ENCODE measurements at places on chromosomes 16 and 17. TPM values are rescaled to one million over a fixed set of nuclear protein-coding genes. Genes with fewer than 3 reads are reported as not detected.

NME2 gene
- 1,280 TPM for total RNA-seq

HOXB4 gene
- total RNA-seq, result 27.9 TPM

NDUFB10 gene
- total RNA-seq, result 287 TPM

GFAP gene
- not detected for total RNA-seq

VAT1L gene
- total RNA-seq, result not detected

RTN4RL1 gene
- 0.80 TPM for total RNA-seq

ARL5C gene
- total RNA-seq, result not detected

OGFOD3 gene
- 53.9 TPM for total RNA-seq

KCTD19 gene
- 0.62 TPM for total RNA-seq

DNA sequence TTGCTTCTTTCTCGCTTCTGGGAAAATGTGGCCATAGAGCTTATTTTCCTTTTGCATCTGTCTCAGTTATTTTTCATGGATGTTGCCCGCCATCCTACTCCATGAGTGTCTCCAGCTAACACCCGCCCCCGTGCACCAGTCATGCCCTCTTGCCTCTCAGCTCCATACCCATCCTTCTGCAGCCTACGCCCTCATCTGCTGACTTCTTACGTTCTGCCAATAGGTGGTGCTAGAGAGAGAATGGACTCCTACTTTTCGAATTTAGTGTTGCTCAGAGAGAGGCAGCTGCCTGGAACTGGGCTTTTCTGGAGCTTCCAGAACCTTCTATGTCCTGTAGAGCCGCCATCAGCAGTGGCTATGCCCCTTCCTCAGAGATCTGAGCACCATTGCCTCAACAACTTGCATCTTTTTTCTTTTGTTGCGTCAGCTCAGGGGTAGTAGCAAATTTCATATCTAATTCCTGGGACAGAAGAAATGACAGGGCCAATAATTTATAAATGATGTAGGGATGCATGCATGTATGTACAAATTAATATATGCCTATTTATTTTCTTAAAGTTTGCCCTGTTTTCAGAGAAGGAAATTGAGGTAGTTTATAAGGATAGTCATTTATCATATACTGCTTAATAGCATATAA lies 119.7 kb upstream of the MYOCD start:
- no peak overlapping the region for H3K4me3 ChIP-seq
- H3K27me3 ChIP-seq, result no peaks in the 10 kb centered on the region
- no peak overlapping the region for H3K27ac ChIP-seq
- H3K4me1 ChIP-seq, result no peaks in the 10 kb centered on the region
- DNase-seq, result peak; percentile 28

DNA sequence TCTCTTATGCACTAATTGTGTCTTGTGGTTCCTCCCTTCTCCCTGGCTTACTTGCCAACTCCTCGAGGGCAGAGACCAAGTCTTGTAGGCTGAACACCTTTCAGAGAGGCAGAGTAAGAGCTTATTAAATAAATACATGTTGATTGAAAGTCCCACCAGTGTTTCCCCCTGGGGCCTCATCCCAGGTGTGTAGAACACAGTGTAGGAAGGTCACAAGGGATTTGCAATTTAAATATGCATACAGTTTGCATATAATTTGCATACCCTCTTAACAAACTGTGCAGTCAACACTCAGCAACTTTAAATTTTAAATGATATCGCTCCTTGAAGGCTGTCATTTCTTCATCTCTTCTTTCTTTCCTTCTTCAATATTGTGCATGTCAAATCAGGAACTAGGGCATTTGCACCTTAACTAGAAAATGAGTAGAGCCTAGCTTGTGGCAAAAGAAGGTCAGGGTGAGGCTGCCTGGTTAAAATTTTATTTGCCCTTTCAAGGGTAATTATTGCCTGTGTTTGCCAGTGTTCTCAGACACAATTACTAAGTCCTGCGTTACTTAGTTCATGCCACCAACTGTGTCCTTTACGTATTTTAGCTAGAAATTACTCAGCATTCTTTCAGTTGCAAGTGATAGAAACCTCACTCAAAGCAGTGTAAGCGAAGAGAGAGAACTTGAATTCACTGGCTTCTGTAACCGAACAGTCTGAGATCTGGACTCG lies 465.7 kb downstream of the HAPSTR1 start:
- H3K4me3 ChIP-seq, result no peak overlapping the region
- peaks cover 4% of the 10 kb centered on the region for H3K27me3 ChIP-seq
- no peaks in the 10 kb centered on the region for H3K36me3 ChIP-seq
- no peak for DNase-seq

GRCh38 chr17:62597920-62598319 lies 29.6 kb upstream of the MRC2 start:
- no peaks in the 10 kb centered on the region for H3K27me3 ChIP-seq
- peaks cover 3% of the 10 kb centered on the region for H3K36me3 ChIP-seq
- no peak for DNase-seq
- no peaks in the 10 kb centered on the region for H3K4me1 ChIP-seq
- H3K27ac ChIP-seq, result no peak overlapping the region

GRCh38 chr16:67111951-67112444 lies 2.3 kb downstream of the PHAF1 start:
- H3K27me3 ChIP-seq, result no peaks in the 10 kb centered on the region
- no peak for DNase-seq
- H3K27ac ChIP-seq, result no peak overlapping the region
- H3K4me1 ChIP-seq, result peaks cover 9% of the 10 kb centered on the region
- H3K4me3 ChIP-seq, result no peak overlapping the region

DNA sequence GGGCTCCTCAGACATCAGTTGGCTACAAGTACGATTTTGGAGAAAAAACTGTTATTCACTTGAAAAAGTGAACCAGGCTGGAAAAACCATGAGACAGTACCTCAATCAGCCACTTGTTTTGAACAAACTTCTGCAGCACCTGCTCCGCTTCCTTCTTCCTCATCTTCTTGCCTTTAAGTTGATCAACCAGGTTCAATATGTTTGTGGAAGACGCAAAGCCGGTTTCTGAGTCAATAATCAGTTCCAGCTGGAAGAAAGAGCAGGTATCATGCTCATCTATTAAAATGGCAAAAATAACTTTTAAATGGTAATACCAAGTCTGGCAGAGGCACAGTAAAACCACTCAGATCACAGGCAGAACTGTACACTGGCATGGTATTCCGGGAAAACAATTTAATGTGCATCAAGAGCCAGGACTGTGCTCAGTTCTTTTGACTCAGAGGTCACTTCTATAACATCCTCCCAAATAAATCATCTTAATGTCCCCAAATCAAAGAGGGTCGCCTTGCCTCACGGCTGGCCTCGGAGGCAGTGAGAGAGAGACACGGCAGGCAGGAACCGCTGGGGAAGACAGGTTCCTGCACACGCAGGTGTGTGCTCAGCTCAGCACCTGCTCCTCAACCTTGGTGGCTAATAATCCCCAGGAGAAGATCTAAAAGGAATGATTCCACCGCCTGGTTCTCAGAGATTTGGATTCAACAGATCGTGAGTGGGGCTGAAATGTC lies 29.7 kb downstream of the KDM8 start:
- H3K27me3 ChIP-seq, result no peaks in the 10 kb centered on the region
- H3K4me1 ChIP-seq, result no peaks in the 10 kb centered on the region
- peaks cover 4% of the 10 kb centered on the region for H3K36me3 ChIP-seq
- H3K4me3 ChIP-seq, result no peak overlapping the region
- DNase-seq, result no peak

DNA sequence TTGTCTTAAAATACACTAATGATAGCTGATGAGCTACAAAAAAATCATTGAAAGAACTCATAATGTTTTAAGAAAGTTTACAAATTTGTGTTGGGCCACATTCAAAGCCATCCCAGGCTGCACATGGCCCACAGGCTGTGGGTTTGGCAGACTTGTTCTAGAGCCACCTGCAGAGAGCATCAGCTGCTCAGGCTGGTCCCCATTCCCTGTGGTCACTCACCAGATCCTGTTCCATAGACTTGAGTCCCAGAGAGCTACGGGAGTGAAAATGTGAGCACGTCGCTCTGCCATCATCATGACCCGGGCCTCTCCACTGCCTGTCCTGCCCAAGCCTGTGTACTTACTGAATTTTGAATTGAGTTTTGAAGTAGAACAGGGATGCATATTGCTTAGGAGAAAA lies 6.9 kb downstream of the SLC26A11 start:
- H3K36me3 ChIP-seq, result no peaks in the 10 kb centered on the region
- no peaks in the 10 kb centered on the region for H3K27me3 ChIP-seq
- no peak overlapping the region for H3K4me3 ChIP-seq
- DNase-seq, result no peak
- no peak overlapping the region for H3K27ac ChIP-seq

GRCh38 chr17:30961209-30962188 lies 9.3 kb upstream of the RNF135 start:
- no peak overlapping the region for H3K4me3 ChIP-seq
- H3K27me3 ChIP-seq, result no peaks in the 10 kb centered on the region
- H3K36me3 ChIP-seq, result no peaks in the 10 kb centered on the region
- H3K27ac ChIP-seq, result no peak overlapping the region
- no peaks in the 10 kb centered on the region for H3K4me1 ChIP-seq

DNA sequence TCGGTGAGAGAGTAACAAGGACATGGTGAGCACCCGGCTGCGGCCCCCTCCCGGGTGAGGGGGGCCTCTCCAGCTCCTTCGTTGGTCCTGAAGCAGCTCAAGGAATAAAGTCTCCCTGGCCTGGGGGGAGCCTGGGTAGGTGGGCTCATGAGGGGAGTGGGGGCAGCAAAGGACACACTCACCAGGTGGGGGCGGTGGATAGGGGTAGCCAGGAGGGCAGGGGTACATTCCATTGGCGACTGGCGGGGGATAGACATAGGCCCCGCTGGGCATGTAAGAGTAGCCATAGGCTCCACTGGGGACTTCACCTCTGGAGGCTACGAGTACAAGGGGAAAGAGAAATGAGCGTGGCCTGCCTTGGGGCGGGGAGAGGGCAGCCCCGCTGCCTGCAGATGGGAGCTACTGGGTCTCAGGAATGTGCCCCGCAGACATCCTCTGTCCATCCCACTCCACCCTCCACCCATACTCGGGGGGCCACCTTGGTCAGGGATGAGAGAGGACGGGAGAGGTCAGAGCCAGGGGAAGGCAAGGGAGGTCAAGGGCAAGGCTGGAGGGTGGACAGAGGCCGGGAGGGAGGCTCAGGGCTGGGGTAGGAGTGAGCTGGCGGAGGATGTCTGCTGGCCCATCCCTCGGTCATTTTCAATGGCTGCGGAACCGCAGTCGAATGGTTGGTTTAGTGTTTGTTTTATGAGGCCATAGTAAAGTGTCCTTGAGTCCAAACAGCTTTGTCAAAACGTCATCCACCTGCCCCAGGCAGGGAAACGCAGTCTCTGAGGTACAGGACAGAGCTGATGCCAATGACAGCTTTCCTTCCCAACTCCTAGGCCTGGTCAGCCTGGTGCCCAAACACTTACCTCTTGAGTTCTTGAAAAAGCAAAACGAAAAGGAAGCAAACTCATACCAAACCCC lies 3.7 kb upstream of the UNC13D start:
- no peaks in the 10 kb centered on the region for H3K27me3 ChIP-seq
- H3K27ac ChIP-seq, result no peak overlapping the region
- DNase-seq, result no peak

DNA sequence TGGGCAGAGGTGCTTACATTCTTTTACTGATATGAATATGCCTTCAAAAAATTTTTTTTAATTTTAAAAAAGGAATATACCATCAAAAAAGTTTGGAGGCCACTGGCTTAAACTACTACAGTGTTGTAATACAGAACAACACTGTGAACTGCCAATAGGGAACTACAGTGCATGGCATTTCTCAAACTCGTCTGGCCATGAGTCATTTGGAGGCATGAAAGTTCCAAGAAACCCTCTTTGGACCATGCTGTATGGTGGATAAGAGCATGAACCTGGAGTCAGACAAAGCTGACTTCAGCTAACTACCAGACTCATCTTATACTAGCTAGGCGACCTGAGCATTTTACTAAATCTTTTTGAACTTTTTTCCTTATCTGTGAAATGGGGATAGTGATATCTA lies 9.2 kb upstream of the NF1 start:
- no peak for DNase-seq
- H3K27ac ChIP-seq, result no peak overlapping the region
- no peaks in the 10 kb centered on the region for H3K4me1 ChIP-seq
- H3K27me3 ChIP-seq, result no peaks in the 10 kb centered on the region
- H3K36me3 ChIP-seq, result no peaks in the 10 kb centered on the region

- H3K4me3 ChIP-seq, result peak overlapping the region; percentile 62
- H3K27ac ChIP-seq, result peak overlapping the region; percentile 48
- no peak for DNase-seq
- H3K27me3 ChIP-seq, result no peaks in the 10 kb centered on the region
Observed at GRCh38 chr17:28901866-28902818, 737 bp downstream of the DHRS13 start.

DNA sequence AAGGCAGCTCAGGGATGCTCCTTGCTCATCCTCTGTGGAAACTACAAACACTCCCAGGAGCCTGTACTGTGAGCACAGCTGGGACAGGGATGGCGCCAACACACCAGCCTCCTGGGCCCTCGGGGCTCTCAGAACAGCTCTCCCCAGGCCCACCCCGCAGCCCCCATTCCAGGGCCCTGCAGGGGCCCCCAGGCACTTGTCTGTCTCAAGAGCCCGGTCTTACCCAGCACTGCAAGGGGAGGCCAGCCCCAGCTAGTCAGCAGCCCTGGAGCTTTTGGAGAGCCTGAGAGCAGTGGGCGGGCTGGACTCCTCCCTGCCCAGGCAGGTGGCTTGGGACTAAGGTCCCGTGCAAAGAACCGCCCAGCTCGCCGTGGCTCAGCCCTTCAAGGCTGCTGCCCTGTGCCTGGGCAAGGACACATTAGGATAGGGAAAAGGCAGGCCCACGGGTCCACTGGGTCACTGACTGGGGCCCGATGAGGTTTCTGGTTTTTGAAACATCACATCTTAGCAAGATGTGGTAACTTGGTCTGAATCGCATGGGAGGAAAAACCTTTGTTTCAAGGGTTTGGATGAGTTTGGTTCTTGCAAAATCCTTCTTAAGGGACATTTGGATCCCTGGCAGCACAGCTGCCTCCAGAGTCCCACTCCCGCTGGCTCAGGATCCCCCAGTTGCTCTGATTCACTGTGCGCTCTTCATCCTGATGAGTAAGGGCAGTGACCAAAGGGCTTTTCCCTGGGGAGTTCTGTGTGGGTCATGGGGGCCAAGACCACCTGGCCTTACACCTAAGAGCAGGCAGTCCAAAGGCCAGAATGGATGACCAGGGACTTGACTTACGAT lies 2.8 kb downstream of the DNASE1L2 start:
- H3K36me3 ChIP-seq, result peaks cover 2% of the 10 kb centered on the region
- H3K4me3 ChIP-seq, result no peak overlapping the region
- H3K27ac ChIP-seq, result peak overlapping the region; percentile 51
- no peak for DNase-seq

- DNase-seq, result no peak
- no peak overlapping the region for H3K4me3 ChIP-seq
- no peaks in the 10 kb centered on the region for H3K36me3 ChIP-seq
- H3K27ac ChIP-seq, result no peak overlapping the region
Observed at GRCh38 chr16:19722269-19722952, 4.3 kb downstream of the IQCK start.

DNA sequence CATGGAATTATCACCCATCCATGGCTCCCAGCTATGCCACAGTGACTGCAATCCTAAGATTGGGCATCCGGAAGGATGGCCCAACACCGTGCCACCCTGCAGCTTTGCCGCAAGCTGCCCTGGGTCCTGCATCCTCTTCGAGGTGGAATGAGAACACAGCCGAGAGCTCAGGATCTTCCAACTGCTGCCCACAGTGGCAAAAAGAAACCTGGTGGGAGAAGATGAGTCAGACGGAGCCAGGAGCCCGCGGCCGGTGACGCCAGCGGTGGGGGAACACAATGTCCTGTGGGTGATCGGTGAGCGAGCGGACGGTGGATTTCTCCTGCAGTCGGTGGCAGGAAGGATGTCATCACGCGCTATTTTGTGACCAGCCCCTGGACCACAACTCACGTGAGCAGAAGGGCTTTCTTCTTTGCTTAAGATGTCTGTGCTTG lies 20.1 kb downstream of the CD7 start:
- no peaks in the 10 kb centered on the region for H3K27me3 ChIP-seq
- no peak for DNase-seq
- H3K4me3 ChIP-seq, result peak overlapping the region; percentile 67
- H3K4me1 ChIP-seq, result peaks cover 79% of the 10 kb centered on the region
